ENCODE measurements at places on chromosomes 16 and 17. TPM values are rescaled to one million over a fixed set of nuclear protein-coding genes. Genes with fewer than 3 reads are reported as not detected.

- DNase-seq: no peak
These were observed 14.4 kb downstream of the CHCT1 start for GRCh38 chr17:60436676-60437075.

GRCh38 chr17:69883120-69883519 is 191.9 kb upstream of the KCNJ16 start:
- DNase-seq: peak; percentile 11

- DNase-seq: no peak
These were observed 481.4 kb downstream of the XYLT1 start for GRCh38 chr16:16989368-16989767.

DNA sequence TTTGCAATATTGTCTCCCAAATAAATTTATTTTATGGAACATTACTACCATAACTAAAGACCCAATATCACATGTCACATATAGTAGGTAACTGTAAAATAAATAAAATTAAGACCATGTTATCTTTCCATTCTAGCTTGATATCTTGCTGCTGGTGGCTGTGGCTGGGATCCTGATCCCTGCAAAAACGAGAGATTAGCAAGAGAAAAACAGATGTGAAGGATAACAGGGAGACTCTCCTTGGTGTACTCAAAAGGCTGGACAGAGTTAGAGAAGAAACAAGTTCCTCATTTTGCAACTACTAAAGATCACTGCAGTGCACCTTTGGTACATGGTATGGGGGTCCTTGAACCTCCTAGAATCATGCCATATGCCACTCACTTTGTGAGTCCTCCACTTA is 49.7 kb downstream of the ARHGAP27 start:
- DNase-seq: no peak

DNA sequence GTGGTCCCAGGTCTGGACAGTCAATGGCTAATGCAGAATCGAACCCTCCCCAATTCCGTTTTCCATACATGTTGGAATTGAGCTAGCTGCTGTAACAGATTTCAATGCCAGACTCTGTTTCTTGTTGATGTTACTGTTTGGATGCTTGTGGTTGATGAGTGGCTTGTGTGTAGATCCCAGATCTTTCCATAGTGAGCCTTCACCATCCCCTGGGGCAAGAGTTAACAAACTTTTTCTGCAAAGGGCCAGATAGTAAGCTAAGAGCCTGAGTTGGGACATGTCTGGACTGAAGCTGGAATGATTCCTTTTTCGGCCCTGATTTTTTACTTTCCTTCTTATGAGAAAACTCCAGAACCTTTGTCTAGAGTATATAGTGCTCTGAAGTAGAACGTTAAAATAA is 296.3 kb downstream of the CPPED1 start:
- DNase-seq: no peak

- DNase-seq: no peak
These were observed 22.2 kb downstream of the CACNA1G start for GRCh38 chr17:50582741-50583140.

- no peak for DNase-seq
These were observed 185.9 kb downstream of the CDK5R1 start for GRCh38 chr17:32672711-32673110.

DNA sequence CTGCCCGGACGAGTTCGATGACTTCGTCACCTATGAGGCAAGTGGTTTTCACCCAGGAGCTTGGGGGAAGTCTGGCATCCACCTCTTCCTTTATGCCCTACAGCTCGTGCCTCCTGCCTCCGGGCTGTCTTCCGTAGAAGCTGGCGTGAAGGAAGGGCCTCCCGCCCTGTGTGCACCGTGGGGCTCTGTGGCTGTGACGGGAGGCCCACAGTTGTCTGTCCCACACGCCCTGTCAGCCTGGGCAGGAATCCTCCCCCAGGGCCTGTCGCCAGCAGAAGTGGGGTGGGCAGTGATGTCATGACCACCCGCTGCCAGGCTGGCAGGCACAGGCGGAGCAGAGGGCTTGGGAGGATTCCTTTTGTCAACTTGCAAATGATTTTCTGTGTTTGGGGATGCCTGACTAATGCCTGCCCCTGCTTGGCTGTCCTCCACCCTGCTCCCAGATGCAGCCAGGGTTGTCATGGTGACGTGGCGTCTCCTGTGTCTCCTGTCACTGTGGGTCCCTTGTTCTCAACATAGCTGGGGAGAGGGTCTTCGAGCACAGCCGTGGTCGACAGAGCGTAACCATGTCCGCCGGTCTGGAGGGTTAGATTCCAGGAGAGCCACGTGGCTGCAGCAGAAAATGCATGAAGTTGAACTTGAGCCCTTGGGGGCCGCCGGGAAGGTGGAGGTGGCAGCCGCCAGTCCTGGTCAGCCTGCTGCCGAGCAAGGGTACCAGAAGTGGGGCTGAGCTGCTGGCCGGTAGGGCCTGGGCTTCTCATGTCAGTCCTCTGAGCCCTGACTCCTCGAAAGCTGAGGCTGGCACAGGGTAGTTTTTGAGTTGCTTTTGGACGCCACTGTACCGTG is 46.1 kb downstream of the RAB11FIP3 start:
- no peak for DNase-seq

- DNase-seq: no peak
These were observed 7.4 kb upstream of the PPP1R9B start for GRCh38 chr17:50157891-50158290.

- DNase-seq: no peak
These were observed 40.9 kb downstream of the CBFA2T3 start for GRCh38 chr16:88936008-88936555.

DNA sequence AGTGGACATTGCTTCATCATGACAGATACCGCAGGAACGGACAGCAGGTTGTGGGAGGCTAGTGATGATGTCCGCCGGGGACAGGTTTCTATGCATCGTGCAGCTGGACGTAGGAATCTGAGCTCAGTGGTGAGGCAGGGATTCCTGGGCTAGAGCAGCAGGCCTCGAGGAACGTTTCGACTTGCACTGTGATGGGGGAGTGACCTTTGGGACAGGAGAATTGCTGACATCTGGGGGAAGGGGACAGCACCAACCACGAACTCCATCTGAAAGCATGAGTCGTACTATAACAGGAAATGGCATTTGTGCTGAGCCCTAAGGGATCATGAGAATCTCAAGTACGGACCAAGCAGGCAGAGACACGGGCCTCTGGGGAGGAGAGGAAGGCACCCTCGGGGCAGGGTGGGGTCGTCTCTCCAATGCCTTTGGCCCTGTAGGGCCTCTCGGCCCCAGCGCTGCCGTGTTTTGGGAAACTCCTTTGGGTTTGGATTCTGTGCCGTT is 65.8 kb upstream of the ENDOV start:
- DNase-seq: no peak

GRCh38 chr17:35116845-35117244 is 2.8 kb downstream of the RAD51D start:
- DNase-seq: no peak

GRCh38 chr17:2343421-2343820 is 6.1 kb downstream of the SGSM2 start:
- DNase-seq: peak; percentile 79

- DNase-seq: no peak
These were observed 18.1 kb downstream of the RHBDL3 start for GRCh38 chr17:32283745-32284201.

DNA sequence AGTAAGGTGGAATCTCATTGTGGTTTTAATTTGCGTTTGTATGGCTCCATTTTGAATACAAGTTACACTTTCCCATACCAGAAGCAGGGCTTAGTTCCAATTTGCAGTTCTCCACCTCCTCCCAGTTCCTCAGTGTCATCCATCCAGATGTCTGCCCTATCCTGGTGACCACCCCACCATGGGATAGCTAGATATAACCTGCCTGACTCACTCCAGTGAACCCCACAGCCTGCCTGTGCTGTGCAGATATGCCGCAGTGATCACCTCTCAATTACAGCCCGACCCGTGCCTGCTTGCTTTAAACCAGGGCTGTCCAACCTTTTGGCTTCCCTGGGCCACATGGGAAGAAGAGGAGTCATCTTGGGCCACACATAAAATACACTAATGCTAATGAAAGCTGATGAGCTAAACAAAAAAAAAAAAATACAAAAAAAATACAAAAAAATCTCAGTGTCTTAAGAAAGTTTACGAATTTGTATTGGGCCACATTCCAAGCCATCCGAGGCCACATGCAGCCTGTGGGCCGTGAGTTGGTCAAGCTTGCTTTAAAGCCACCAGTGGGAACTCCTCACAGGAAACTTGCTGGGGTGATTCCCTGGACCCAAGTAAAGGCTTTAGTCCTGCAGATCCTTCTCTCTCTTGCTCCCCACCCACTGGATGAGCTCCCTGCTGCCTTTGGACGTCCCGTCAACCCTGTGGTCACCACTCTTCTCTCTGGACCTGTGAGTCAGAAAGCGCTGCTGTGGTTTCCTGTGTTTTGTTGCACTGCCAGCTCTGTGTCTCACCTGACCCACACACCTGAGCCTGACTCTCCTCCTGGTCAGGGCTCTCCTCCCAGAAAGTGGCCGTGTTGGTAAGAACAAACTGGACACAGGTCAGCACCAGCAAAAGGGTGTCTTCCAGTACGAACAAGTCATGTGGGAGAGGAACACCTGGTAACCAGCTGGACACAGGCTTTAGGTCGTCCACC is 83.0 kb downstream of the EMP2 start:
- DNase-seq: no peak

GRCh38 chr16:49700251-49701064 is 155.5 kb downstream of the ZNF423 start:
- peak; percentile 58 for DNase-seq

DNA sequence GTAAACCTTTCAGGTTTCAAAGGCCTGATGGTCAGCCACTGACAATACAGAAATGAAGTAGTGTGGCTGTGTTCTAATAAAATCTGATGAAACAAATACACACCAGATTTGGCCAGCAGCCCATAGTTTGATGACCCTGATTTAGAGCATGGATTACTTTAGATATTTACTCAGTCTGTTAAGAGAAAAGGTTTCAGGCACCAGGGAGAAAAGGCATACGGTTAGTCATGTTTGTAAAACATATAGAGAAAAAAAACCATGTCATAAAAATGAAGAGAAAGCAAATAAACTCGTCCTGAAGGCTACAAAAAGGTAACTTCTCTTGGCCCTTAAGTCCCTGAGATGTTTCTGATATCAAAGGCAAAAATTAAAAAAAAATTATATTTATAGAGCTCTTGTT is 112.1 kb downstream of the ADAMTS18 start:
- DNase-seq: no peak

DNA sequence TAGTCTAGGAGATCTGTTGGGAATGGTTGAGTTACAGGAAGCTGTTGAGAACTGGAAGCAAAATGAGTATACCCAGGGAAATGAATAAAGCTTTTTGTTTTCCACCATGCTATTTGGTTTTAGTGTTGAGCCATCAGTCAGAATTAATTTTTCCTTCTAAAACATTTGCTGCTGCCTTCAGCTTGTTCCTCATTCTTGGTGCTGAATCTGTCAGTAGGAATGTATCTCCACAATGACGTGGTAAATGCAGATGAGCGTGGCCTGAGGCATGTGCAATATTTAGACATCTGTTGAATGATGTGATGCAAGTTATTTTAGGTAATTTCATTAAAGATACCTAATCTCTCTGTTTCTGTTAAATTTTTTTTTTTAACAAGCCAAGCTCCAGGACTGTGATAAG is 10.9 kb downstream of the HAPSTR1 start:
- no peak for DNase-seq

DNA sequence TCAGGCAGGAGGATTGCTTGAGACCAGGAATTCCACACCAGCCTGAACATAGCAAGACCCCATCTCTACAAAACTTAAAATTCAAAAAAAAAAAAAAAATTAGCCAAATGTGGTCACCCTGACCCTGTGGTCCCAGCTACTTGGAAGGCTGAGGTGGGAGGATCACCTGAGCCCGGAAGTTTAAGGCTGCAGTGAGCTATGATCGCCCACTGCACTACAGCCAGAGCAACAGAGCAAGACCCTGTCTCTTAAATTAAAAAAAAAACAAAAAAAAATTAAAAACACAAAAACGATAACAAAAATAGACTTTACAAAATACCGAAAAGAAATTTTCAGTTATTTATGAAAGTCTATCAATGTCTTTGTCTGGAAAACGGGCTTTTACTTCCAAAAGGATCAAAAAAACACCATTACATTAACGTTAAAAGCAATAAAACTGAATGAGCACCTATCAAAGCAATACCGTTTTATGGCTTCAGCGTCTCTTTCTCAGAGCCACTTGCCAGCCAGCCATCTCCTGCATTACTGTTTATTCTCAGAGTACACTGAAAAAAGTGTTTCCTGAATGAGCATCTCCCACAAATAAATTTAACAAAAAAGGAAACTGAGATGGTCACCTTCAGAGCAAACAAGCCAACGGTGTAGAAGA is 6.1 kb downstream of the USP7 start:
- no peak for DNase-seq

DNA sequence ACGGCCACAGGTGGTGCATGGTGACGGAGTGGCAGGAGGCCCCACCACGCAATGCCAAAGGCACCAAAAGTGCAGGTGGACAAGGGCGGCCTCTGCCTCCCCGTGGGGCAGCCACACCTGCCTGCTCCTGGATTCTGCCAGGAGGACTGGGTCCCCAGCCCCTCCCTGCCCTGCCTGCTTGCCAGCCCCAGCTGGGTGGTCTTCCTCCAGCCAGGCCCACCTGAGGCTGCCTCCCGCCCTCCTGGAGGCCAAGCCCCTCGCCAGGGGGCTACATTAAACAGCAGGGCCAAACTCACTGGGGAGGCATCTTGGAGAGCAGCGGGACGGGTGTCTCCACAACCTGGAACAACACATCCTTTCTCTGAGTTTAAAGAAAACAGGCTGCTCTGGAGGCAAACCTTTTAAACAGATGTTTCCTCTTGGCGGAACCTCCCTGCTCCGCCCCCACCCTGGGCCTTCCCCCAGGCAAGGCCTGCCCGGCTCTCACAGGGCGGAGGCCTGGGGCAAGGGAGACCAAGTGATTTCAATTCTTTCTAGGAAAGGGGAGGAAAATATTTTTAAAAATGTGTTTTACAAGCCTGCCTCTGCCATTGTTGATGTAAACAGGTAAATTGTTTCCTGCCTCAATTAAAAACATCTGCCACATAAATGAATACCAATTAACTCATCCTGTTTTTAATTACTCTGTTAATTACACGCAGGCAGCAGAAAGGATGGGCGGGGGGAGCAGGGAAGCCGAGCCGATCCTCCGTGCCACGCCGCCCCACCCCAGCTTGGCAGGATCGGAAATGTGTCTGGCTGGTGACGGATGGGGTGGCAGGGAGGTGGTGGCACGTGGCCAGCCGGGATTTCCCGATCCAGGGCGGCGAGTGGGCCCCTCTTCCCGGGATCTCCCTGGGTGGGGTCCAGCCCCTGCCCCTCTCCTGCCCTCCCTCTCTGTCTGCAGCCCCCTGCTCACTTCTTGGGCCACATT is 54.4 kb upstream of the PABPN1L start:
- no peak for DNase-seq

- DNase-seq: no peak
These were observed 21.3 kb upstream of the UBE2I start for GRCh38 chr16:1287982-1288670.

The TBC1D3I gene
- not detected for total RNA-seq

The CHST4 gene
- total RNA-seq: 1.9 TPM

The EVI2B gene
- total RNA-seq: 12.7 TPM

The MED1 gene
- 15.3 TPM for total RNA-seq

The LRRC36 gene
- total RNA-seq: 4.7 TPM

The ST6GALNAC2 gene
- 5.6 TPM for total RNA-seq

The ITGB4 gene
- 8.2 TPM for total RNA-seq

The WBP2 gene
- total RNA-seq: 60.4 TPM

The CCDC200 gene
- total RNA-seq: not detected

The CHST5 gene
- 0.06 TPM for total RNA-seq
